NCI-H1694 treated with DMSO at 0.1 percent for 48 hours (cell line): ENCODE measurements at places on chromosomes 5 and 9.

DNA sequence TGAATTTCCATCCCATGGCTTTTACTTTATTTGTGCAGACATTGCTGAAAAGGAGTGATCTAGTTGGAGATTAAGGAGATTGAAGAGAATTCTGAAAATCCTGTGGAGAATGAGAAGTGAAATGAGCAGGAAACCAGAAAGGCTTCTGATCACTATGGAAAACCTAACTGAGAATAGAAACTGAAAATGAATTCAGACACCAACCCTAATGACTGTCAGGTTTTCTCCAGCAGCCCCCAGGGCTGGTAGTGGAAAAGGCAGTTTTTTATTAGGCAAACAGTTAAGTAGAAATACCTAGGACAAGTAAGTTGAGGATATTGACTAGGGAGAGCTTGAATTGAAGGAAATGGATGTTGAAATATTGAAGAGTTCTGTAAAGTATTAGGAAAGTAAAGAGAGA, 14.7 kb upstream of the ARRDC3 start:
- DNase-seq = no peak

GRCh38 chr9:116697887-116698286, 10.8 kb downstream of the TRIM32 start:
- DNase-seq = no peak

DNA sequence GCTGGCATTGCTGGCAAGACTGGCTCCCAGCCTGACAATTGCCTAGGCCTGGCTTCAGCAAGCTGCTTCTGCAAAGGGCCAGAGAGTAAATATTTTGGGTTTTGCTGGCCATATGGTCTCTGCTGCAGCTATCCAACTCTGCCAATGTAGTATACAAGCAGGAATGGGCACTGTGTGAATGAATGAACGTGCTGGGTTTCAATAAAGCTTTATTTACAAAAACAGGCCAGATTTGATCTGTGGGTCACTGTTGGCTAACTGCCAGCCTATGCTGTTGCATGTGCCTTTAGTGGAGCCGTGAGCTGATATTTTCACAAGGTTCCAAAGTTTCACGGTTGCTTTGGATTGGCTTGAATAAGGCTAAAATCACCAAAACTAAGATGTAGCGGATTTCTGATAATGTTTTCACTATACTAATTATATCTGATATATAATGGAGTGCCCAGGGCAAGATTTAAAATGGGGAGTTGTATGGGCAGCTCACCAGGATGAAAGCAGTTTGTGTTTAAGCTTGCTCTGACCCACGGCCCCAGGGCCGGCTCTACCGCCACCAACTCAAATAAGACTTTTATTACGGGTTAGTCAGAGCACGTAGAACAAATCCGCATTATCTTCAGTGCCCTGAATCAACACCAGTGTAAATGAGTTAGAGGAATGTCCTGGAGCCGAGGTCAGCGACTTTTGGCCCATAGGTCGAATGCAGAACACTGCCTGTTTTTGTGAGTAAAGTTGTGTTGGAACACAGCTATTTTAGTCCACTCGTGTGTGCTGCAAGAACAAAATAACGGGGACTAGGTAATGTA, 98.6 kb upstream of the DAP start:
- no peak for DNase-seq

DNA sequence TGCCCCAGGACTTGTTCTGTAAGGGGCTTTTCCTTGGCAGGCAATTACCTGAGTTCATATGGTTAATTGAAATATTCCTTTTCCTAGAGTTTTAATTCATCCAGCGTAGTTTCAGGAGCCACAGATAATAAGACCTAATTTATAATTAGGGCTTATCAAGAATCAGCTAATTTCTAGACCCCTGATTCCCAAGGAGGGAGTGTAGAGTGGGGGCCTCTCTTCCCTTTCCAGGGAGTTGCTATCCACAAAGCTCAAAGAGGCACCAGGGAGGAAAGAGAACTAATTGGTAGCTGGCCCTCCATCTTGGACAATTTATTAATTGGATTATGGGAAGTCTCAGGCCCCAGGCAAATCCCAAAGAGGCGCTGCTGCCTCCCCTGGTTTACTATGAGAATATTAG, 75.8 kb upstream of the ZNF618 start:
- DNase-seq = no peak

GRCh38 chr9:72773570-72773969, 179.3 kb downstream of the ALDH1A1 start:
- DNase-seq = no peak
